Renal pelvis (tissue), 12 donors: ENCODE measurements at places on chromosomes 16 and 17. TPM values are rescaled to one million over a fixed set of nuclear protein-coding genes. Genes with fewer than 3 reads are reported as not detected.

ZNF750 gene
- 2.7 TPM for polyA plus RNA-seq

SLC2A4 gene
- 2.5 TPM for polyA plus RNA-seq

QPRT gene
- 171 TPM for polyA plus RNA-seq

PFN1 gene
- 502 TPM for polyA plus RNA-seq

CSH2 gene
- polyA plus RNA-seq, result not detected

CDT1 gene
- 23.1 TPM for polyA plus RNA-seq

ZFP3 gene
- 15.0 TPM for polyA plus RNA-seq

MSLN gene
- 12.9 TPM for polyA plus RNA-seq

ZNF18 gene
- polyA plus RNA-seq, result 11.0 TPM

SLC5A2 gene
- 55.9 TPM for polyA plus RNA-seq

DNA sequence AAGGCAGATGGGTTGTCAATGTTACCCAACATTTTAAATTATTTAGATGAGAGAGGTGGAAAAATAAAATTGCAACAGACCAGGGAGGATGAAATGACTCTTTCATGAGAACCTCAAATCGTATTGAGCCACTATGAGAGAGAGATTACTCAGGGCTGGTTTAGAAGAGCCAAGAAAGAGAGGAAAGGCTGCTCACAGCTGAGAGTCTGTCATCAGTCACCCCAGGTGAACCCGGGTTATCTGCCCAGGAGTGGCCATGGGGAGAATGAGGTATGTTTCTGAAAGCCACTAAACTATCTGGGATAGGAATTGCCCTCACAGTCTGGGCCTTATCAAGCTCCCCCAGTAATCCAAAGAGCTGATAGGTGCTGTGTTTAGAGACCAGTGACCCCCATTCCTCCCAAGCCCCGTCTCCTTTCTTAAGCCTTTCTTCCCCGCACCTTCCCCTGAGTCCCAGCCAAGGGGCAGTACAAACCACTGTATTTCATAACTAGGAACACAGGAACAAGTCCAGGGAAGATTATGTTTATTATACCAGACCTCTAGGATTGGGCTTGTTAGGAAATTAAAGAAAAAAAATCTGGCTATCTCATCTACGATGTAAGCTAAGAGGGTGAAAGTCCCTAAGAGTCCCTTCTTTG lies 158.9 kb upstream of the NOL11 start:
- no peak for DNase-seq

DNA sequence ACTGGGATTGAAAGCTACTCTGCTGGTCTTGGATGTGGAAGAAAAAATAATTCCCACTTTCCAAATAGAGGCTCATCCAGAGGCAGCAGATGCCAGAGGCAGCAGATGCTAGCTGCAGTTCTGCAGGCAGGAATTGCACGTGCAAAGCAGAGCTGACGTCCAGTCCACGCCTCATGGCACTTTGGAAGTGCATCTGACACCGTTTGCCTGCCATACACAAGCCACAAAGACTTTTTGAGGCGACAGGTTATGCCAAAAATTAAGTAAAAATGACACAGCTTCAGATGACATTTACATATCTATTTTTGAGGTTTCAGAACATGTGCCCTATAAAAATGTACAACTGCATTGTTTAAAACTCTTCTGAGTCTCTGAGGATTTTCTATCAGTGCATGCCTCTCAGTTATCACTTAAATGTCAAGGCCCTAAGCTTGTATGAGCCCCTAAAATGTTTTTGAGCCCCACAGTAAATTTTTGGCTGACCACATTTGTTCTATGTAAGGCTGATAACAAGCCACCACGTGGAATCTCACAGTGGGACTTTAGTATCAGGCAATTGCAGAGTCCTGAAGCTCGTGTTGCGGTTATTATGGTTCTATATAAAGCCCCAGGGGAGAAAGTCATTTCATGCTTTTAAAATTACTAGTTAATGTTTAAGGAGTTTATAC lies 239.2 kb downstream of the PRKCA start:
- no peak for DNase-seq

GRCh38 chr17:40075201-40075941 lies 12.6 kb downstream of the THRA start:
- DNase-seq, result no peak

GRCh38 chr16:58170223-58170622 lies 27.7 kb downstream of the CSNK2A2 start:
- DNase-seq, result no peak

DNA sequence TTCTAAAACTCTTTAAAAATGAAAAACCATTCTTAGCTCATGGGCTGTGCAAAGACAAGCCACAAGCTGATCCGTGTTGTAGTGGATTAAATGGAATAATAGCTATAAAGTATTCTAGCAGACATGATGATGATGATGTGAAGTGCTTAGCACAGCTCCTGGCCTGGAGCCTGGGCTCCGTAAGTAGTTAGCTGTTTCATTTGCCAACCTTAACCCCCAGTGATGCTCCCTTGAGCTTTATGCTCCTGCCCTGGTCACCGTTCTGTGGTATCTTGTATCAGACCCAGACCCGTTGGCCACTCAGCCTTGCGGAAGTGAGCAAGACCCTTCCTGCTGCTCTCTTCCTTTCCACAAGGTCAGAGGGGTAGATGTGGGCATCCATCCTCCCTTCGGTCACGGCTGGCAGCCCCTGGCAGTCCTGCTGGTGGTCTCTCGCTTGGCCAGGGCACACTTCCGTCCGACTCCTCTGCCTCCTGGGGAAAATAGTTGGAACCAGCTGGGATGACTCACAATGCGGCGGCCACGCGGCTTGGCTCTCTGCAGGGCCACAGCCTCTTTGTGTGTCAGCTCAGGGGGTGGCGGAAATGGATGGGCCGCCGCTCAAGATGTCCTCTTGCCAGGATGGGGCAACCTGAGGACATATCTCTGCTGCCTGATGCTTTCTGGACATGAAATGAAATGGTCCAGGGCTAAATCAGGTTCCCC lies 79.1 kb downstream of the GPR139 start:
- no peak for DNase-seq

DNA sequence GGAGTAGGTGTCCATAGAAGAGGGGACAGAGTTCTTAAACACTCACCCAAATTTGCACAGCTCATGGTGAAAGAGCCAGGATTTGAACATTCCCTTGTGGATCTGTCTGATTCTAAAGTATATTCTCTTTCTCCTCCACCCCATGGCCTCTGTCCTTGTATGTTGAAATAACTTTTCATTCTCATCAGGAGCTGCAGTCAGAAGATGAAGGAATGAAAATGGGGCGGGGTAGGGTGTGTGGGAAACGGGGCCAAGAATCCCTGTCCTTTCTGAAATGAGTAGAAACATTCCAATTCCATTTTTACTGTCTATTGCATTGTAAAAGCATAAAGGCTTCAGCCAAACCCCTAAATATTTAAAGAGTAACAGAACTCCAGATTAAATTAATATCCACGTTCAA lies 42.8 kb downstream of the NOG start:
- DNase-seq, result no peak

DNA sequence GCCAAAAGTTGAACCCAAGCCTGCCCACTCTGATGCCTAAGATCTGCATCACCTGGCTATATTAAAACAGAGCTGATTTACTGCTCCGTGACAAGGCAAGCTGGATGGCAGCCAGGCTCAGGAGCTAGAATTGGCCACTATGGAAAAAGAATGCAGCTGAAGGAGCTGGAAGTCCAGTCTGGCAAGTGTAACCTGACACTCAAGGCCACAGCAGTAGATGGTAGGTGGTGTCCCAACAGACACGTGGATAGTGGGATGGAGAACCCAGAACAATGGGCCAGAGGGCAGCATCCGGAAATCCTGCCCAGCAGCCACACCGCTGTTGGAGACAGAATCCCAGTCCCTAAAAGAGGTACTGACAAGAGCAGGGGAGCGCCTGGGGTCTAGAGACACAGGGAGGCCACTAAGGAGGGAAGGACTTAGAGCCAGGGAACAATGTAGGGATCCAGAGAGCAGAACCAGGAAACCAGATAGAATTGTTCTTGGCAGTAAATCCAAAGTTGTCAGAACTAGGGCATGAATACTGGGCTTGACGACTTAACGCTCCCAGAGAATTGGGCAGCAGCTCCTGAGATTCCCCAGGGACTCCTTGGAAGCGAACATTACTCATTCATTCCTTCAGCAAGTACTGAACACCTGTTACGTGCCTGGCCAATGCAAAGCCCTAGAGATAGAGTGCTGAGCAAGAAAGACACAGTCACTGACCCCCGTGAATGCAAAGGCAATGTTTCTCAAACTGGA lies 85.7 kb downstream of the CDYL2 start:
- DNase-seq, result no peak

DNA sequence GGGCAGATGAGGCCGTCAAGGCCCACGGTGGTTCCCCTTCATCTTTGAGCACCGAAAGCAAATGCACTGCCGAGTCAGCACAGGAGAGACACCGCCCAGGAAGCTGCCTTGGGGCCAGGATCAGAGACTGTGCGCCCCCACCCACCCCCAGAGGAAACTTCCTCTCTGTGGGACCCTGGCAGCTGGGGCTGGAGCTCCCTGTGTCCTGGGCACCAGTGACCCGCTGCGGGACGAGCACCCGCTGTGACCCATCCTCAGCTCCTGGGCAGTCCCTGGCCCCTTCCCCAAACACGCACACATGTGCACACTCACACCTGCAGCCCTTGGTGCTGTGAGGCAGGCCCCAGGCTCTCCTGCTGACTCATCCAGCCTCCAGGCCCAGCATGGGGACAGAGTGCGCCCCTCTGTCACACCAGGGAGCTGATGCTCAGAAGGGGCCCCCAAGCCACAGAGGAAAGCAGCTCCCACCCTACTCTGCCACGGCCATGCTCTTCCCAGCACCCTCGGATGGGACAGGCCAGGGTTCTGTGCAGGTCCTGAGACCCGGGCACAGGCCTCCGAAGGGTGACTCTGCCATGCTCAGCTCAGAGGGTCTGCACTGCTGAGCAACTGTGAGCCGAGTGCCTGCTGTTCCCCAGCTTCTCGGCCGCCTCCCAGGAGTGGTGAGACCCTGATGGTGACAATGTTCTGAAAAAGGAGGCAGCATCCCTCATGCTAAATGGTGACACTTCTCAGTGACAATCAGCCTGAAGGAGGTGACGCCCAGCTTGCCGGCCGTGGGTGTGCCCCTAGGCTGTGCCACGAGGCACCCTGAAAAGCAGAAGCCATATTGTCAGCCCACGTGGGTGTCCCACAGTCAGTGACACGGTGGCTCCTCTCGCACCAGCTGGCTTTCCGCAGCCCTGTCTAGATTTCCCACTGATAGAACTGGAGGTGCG lies 3.6 kb downstream of the PIEZO1 start:
- DNase-seq, result no peak

GRCh38 chr16:10737068-10737625 lies 6.5 kb upstream of the NUBP1 start:
- peak; percentile 74 for DNase-seq

DNA sequence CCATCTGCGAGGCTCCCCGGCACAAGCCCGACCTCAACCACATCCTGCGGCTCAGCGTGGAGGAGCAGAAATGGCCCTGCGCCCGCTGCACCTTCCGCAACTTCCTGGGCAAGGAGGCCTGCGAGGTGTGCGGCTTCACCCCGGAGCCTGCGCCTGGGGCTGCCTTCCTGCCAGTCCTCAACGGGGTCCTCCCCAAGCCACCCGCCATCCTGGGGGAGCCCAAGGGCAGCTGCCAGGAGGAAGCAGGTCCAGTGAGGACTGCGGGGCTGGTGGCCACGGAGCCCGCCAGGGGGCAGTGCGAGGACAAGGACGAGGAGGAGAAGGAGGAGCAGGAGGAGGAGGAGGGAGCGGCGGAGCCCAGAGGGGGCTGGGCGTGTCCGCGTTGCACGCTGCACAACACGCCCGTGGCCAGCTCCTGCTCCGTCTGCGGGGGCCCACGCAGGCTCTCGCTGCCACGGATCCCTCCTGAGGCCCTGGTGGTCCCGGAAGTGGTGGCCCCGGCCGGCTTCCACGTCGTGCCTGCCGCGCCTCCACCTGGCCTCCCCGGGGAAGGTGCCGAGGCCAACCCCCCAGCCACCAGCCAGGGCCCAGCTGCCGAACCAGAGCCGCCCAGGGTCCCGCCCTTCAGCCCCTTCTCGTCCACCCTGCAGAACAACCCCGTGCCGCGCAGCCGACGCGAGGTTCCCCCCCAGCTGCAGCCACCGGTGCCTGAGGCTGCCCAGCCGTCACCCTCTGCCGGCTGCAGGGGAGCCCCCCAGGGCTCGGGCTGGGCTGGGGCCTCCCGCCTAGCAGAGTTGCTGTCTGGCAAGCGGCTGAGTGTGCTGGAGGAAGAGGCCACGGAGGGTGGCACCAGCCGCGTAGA lies 13.1 kb upstream of the PRR35 start:
- no peak for DNase-seq

- no peak for DNase-seq
Observed at GRCh38 chr16:81239367-81240121, 1.1 kb downstream of the BCO1 start.

GRCh38 chr16:1982013-1982433 lies 754 bp upstream of the NOXO1 start:
- DNase-seq, result no peak

DNA sequence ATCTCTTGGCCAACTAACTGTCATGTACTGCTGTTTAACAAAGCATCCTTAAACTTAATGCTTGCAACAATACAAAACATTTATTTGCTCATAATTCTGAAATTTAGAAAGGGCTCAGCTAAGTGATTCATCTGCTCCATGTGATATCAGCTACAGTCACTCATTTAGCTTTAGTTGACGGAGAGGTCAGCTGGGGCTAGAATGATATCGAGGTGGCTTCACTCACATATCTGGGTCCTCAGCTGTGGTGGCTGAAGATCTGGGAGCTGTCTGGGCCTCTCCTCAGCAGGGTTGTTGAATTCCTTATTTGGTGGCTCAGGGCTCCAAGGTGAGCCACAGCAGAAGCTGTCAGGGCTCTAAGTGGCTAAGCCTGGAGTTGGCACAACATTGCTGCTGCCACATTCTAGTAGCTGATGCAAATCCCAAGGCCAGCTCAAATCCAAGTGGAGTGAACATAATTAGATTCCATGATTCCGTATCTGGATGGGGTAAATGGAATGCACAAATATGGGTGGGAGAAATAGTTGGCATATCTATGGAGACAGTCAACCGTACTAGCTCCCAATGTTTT lies 62.8 kb downstream of the HS3ST3A1 start:
- no peak for DNase-seq

DNA sequence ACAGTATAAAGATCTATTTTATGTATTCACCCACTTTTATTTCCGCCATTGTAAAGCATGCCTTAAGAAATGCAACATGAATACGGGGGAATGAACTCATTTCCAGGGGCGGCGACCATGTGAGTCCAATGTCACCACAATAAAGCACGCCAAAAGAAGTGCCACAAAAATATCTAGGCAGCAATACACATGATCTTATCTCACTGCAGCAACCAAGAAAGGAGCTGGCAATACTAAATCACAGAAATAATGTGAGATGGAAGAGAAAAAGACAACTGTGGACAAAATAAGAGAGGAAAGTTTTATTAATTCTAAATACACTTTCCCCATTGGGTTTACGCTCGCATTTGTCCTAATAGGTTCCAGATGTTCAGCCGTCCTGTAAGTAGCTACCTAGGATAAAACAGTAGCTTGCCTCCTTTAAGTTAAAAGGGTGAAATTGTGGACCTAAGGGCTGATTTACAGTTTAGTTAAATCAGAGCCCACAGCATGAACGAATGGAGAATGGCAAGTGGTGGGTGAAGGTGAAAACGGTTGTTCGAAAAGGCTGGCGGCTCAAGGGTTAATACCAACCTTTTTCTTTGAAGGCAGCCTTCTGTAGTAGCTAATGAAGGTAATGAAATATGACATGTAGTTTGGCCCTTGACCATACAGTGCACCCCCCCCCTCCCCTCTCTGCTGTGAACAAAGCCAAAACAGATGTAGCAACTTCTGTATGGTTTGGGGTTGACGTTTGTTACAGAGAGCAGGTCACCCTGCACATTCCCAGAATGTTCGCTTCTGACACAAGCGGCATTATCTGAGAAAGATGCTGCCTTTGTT lies 504.2 kb upstream of the PSMD7 start:
- peak; percentile 10 for DNase-seq
